Esophagus squamous epithelium (tissue), 5 donors: ENCODE measurements at places on chromosomes 1 and 21.
A peak's percentile ranks its signal among the peaks of the same experiment; 100 is the strongest.

DNA sequence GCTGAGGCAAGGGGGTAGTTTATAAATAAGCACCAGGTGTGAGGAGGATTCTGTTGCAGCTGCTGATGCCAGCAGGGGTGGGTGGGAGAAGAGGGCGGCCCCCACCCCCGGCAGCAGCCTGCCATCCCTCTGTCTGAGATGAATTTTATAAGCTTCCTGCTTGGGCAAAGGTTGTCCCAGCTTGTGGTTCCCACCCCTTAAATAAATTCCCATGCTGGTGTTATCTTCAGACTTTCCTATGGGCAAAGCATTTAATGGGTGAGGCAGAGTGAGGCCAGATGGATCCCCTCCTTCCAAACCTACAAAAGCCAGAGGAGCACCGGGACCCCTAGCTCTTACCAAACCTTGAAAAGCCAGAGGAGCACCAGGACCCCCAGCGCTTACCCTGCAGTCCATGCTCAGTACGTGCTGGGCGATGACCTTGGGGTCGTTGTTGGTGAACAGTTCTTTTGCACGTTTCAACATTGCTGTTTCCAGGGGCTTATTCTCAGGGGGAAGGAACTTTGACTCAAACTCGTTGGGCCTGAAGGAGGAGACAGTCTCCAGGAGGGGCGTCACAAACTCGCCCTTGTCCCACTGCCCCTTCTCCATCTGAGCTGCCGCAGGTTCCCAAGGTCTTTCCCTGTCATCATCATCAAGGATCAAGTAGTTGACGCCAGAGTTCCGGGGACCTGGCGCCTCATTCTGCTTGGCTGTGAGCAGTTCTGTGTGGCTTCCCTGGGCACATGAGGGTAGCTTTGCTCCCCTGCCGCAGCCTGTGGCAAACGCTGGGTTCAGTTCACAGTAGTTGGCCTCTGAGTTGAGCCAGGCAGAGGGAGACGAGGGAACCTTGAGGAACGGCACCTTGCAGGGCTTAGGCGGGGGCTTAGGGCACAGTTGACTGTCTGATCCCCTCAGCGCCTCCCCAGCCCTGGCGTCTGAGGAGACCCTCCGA, 99.5 kb downstream of the BCAR3 start:
- H3K27ac ChIP-seq, result no peak overlapping the region
- no peaks in the 10 kb centered on the region for H3K36me3 ChIP-seq
- peaks cover 46% of the 10 kb centered on the region for H3K4me1 ChIP-seq
- H3K27me3 ChIP-seq, result no peaks in the 10 kb centered on the region
- DNase-seq, result no peak
- H3K4me3 ChIP-seq, result no peak overlapping the region

DNA sequence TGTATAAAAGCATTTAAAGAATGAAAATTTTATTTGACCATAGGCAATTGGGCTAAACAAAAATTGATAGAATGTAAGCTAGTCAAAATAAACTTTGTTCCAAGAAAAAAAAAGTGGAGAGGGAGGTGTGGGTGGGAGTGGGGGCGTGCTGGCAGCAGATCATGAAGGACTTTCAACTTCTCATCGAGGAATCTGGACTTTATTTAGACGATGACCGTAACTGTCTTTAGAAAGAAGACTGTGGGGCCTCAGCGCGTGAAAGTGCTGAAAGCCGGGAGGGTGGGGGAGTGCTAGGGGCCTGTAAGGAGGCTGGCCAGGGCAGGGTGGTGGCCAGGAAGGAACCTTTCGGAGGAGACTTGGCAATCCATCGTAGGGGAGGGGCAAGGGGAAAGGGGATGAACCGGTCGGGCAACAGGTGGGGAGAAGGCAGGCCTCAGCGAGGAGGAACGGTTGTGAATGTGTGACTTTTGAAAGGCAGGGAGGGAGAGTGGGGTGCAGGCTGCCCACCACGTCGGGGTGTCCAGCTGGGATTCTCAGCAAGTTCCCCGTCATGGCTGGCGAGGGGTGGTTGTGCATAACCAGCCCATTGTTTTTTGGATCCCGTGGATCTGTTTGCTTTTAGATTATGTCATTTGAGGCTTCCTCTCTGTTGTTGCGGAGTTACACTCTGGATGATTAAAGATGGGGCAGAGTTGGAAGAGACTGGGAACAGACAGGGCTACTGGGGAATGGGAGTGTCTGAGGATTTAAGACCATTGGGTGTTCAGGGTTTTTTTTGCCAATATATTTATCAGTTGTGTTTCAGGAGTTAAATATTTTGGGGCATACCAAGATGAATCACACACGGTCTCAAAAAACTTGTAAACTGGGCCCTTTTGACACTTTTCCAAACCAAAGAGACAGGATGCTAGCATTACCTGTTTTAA, 35.5 kb downstream of the HUNK start:
- no peak overlapping the region for H3K27ac ChIP-seq
- no peaks in the 10 kb centered on the region for H3K36me3 ChIP-seq
- H3K4me3 ChIP-seq, result no peak overlapping the region
- peaks cover 22% of the 10 kb centered on the region for H3K27me3 ChIP-seq
- DNase-seq, result no peak

DNA sequence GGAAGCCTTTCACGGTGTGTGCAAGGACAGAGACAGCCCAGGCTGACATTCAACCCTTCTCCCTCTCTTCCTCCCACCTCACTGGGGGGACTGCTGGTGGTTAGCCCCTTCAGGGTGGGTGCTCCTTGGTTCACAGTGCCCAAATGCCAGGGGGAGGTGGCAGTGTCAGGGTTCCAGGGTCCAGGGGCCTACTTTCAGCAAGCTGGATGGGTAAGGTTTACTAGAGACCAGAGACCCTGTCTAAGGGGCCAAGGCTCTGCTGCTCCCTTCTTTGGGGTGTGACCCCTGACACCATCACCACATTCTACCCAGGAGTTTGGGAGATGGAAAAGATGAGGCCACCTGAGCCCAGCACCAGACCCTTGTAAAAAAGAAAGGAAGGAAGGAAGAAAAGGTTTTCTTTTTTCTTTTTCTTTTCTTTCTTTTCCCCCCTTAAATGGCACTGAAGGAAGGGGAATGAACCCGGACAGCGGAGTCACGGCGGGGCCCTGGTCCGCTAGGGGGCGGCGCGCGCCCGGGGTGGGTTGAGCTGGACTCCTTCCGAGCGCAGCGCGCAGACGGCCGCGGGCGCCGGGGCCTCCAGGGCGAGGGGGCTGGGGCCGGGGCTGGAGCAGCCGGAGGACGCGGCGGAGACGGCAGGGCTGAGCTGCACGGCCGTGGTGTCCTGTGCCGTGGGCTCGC, 18.8 kb downstream of the KNCN start:
- H3K4me3 ChIP-seq, result peak overlapping the region; percentile 22
- DNase-seq, result no peak
- peaks cover 79% of the 10 kb centered on the region for H3K27me3 ChIP-seq

- H3K36me3 ChIP-seq, result no peaks in the 10 kb centered on the region
- H3K4me1 ChIP-seq, result no peaks in the 10 kb centered on the region
- no peak for DNase-seq
- no peaks in the 10 kb centered on the region for H3K27me3 ChIP-seq
Observed at GRCh38 chr1:8731162-8731561, 86.3 kb downstream of the RERE start.

DNA sequence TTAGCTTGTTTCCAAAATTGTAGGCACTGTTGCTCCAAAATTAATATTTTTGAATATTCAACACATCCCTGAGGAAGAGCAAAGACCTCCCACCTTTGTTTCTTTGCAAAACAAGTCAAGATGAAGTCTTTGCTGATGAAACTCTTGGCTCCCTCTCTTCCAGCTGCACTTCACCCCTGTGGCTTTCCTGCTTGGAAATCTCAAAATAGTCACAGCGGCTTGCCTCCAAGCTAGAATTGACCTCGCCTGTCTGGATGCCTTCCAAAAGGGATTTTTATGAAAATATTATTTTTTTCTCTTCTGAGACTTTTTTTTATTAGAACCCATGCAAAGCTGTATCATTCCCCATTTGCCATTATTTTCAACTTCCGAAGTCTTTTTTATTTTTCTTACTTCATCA, 71.1 kb upstream of the MROH9 start:
- H3K36me3 ChIP-seq, result no peaks in the 10 kb centered on the region
- no peak overlapping the region for H3K27ac ChIP-seq
- H3K4me3 ChIP-seq, result no peak overlapping the region
- H3K27me3 ChIP-seq, result no peaks in the 10 kb centered on the region

DNA sequence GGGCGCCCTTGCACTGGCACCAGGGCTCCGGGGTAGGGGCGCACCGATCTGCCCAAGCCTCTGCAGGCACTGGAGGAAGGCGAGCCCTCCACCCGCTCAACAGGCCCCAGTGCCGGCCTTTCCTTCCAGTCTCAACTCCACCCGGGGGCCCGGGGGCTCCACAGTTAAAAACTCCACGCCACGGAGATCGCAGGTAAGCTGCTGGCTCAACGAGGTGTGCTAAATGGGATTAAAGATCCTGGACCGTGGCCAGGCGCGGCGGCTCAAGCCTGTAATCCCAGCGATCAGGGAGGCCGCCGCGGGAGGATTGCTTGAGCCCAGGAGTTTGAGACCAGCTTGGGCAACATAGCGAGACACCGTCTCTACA, 536 bp downstream of the HSF2BP start:
- no peaks in the 10 kb centered on the region for H3K27me3 ChIP-seq
- H3K36me3 ChIP-seq, result no peaks in the 10 kb centered on the region
- DNase-seq, result no peak

DNA sequence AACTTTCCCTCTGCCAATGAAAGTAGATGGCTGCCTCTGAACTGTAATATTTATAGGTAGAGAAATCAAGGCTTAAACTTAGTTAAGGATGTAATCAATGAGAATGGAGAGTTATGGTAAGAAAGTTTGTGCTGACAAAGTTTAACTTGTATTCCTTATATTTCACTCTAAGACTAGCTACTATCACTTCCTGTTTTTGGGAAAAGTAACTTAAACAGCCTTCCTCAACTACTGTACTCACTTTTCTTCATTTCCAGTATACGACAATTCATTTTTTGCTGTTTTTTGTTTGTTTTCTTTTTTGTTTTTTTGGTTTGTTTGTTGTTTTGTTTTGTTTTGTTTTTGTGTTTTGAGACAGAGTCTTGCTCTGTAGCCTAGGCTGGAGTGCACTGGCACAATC, 3.7 kb downstream of the RGS18 start:
- no peak overlapping the region for H3K27ac ChIP-seq
- no peak overlapping the region for H3K4me3 ChIP-seq
- H3K4me1 ChIP-seq, result no peaks in the 10 kb centered on the region
- H3K27me3 ChIP-seq, result no peaks in the 10 kb centered on the region

GRCh38 chr21:39610703-39611102, 2.0 kb upstream of the B3GALT5 start:
- H3K36me3 ChIP-seq, result no peaks in the 10 kb centered on the region
- no peak overlapping the region for H3K4me3 ChIP-seq
- peaks cover 65% of the 10 kb centered on the region for H3K27me3 ChIP-seq
- peaks cover 16% of the 10 kb centered on the region for H3K4me1 ChIP-seq
- DNase-seq, result no peak

- no peak within 1 kb of the TSS for H3K4me3 ChIP-seq
- H3K4me1 ChIP-seq, result peaks cover 10% of the 10 kb centered on the region
- no peaks in the 10 kb centered on the region for H3K36me3 ChIP-seq
Observed at GRCh38 chr1:54017979-54018378, at the start of gene LDLRAD1. LDLRAD1 (minus strand) TSS chr1:54018186; CDS start chr1:54018112, 74 bp downstream.

- no peak overlapping the region for H3K4me3 ChIP-seq
- no peak overlapping the region for H3K27ac ChIP-seq
- H3K4me1 ChIP-seq, result peaks cover 4% of the 10 kb centered on the region
- H3K27me3 ChIP-seq, result no peaks in the 10 kb centered on the region
- no peak for DNase-seq
Observed at GRCh38 chr1:47174656-47175020, 15.2 kb downstream of the PDZK1IP1 start.

DNA sequence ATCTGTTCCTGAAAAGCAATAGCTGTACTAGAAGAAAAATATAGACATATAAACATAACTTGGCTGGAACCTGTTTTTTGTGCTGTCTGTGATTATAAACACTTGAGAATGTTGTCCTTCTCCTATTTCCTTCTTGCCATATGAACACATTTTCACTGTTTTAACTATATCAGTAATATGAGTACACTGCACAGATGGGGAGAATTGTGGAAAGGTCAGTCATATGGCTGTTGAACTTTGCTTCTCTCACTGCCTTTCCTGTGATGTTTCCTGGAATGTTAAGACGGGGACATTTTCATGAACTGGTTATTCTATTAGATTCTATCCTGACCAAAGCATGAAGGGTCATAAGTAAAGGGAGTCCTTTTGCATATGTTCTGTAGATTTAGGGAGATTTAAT, 24.9 kb downstream of the HMCN1 start:
- no peak for DNase-seq
- no peak overlapping the region for H3K27ac ChIP-seq
- no peaks in the 10 kb centered on the region for H3K27me3 ChIP-seq

- DNase-seq, result no peak
- peaks cover 1% of the 10 kb centered on the region for H3K4me1 ChIP-seq
- no peak overlapping the region for H3K4me3 ChIP-seq
- no peaks in the 10 kb centered on the region for H3K36me3 ChIP-seq
- no peak overlapping the region for H3K27ac ChIP-seq
Observed at GRCh38 chr21:31724552-31724951, 7.4 kb downstream of the SCAF4 start.

GRCh38 chr1:168688644-168689326, 40.2 kb downstream of the DPT start:
- no peaks in the 10 kb centered on the region for H3K4me1 ChIP-seq
- no peaks in the 10 kb centered on the region for H3K27me3 ChIP-seq
- no peak overlapping the region for H3K27ac ChIP-seq
- no peaks in the 10 kb centered on the region for H3K36me3 ChIP-seq

GRCh38 chr1:240598216-240599001, 13.5 kb downstream of the GREM2 start:
- H3K27me3 ChIP-seq, result no peaks in the 10 kb centered on the region
- DNase-seq, result no peak
- peaks cover 15% of the 10 kb centered on the region for H3K4me1 ChIP-seq
- H3K36me3 ChIP-seq, result no peaks in the 10 kb centered on the region
- peak overlapping the region; percentile 64 for H3K27ac ChIP-seq

DNA sequence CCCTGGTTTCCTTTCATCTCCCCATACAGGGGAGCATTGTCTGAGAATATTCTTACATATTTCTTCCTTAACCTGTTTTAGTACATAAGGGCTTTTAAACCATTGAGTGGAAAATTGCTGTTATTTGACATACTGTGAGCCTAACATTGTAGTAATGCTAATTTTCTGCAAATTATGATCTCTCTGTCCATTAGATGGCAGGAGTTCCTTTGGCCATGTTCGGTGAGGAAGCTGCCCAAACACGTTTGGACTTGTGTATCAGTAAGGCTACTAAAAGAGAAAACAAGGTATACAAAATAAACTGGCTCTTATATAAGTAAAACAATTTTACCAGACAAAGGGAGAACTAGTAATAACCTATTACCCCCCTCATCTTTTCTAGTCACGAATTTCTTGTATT, 29.2 kb downstream of the CDC7 start:
- H3K4me3 ChIP-seq, result no peak overlapping the region
- no peak for DNase-seq

DNA sequence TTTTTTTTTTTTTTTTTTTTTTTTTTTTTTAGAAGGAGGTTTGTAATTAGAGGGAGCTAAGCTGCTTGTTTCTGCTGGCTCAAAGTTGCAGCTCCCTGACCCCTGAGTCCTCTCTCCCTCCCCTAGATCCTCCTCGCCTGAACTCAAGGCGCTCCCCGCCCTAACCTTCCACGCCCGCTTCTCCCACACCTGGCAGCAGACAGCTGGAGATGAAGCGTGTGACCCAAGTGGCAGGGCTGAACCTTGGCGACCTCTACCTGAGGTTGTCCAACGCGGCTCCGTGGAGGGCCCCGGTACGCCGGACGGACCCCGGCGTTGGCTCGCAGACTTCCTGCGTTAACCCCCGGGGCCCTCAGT, 795 bp downstream of the NGF start:
- H3K4me3 ChIP-seq, result peak overlapping the region; percentile 34
- H3K27me3 ChIP-seq, result peaks cover 4% of the 10 kb centered on the region
- peaks cover 17% of the 10 kb centered on the region for H3K4me1 ChIP-seq
- H3K36me3 ChIP-seq, result no peaks in the 10 kb centered on the region
